Endothelial cell of umbilical vein (primary cell): ENCODE measurements at places on chromosomes 2 and 18. TPM values are rescaled to one million over a fixed set of nuclear protein-coding genes. Genes with fewer than 3 reads are reported as not detected.

The THADA gene
- 23.7 and 25.3 TPM in 2 replicates for total RNA-seq

DNA sequence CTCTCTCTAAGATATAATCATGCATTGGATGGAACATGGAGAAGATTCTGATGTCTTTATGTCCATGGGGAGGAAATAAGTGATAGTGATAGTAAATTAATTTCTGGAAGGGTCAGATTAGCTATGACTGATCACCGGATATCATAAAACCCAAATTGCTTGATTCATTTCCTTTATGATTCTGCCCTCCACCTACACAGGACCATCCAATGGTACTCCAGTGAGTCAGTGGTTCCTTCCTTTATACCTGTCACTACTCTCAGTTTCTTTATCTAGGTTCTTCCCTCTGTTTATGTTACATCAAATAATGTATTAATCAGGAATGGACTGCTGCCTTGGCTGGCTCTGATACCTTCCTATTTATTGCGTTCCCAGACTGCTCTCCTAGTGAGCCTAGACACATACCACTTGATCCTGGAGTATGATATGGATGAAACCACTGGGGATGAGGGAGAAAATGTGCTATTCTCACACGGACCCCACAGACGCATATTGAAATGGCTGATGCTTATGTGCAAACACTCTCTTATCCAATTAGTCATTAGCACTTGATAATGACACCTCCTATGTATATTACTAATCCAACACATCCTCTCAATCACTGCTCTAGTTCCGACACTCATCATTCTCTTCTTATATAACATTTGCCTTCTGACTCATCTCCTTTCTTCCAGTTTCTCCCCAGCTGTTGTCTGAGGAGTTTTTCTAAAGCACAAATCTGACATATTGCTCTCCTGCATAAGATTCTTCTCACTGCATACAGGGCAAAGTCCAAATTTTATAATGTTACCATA lies 315.6 kb downstream of the INSIG2 start:
- DNase-seq = no peak

GRCh38 chr18:62521593-62521992 lies 1.2 kb upstream of the ZCCHC2 start:
- DNase-seq = no peak

DNA sequence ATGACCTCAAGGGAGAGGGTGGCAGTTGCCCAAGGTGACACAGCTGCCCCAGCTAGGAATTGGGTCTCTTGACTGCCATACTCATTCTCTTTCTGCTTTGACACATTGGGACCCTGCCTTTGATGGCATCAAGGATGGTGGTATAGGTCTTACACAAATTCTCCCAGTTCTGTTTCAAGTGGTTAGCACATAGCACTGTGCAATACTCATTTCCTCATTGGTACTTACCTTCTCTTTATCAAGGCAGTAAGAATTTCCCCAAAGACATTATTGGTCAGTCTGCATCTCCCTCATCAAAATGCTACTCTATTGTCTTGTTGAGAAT lies 35.9 kb upstream of the CCDC93 start:
- peak; percentile 2 for DNase-seq

- DNase-seq = peak; percentile 72
Observed at GRCh38 chr2:226478109-226478809, 321.4 kb downstream of the IRS1 start.

- no peak for DNase-seq
Observed at GRCh38 chr2:191580581-191580980, 97.4 kb upstream of the NABP1 start.

DNA sequence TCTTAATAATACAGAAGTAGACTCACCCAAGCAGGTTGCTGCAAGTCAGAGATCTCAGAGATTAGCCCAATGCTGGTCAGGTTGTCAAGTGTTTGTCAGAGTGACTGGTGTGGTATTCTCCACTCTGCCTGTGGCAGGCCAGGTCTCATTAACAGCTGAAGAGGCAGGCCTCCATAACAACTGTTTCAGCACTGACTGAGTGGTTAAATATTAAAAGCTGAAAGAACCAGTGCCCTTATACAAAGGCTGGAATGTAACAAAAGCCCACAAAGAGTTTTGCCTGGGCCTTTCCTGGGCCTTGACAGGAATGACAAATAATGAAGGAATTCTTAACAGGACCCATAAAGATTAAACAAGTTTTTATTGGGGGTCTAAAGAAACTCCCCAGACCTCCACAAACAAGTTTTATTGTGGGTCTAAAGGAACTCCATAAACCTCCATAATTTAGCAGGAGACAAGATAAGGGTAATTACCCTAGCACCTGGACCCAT lies 26.8 kb downstream of the SULT1C2 start:
- DNase-seq = no peak

GRCh38 chr2:205934443-205934842 lies 151.5 kb downstream of the INO80D start:
- no peak for DNase-seq

- DNase-seq = no peak
Observed at GRCh38 chr2:23793476-23793875, 133.4 kb downstream of the ATAD2B start.

DNA sequence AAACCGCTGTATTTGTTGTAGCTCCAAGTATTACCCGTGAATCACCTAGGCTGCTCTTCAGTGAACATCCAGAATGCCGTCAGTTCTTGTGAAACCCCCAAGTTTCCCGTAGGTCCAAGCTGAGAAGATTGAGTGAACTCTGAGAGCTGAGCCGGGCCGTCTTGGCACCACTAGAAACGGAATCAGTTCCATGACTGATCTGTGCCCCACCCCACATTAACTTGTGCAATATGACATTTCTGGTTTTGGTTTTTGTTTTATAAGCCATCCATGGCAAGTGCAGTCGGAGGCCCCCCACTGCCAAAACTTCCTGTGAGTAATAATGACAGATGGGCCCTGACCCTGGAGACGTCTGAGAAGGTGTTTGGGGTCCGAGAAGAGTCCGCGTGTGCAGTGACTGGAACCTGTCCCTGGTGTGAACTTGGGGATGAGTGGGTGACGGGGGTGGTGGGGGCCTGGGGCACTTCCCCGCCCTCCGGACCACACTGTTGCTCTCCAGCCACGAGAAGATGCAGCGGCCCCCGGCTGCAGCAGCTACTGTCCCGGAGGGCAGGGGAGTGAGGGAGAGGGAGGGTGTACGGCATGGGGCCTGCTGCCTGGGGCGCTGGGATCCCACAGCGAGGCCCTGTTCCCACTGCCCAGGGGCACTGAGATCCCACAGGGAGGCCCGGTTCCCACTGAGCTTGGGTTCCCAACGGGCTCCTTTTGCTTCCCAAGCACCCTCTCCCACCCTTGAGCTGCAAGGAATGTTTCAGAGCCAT lies 26.5 kb downstream of the NFATC1 start:
- no peak for DNase-seq

- DNase-seq = no peak
Observed at GRCh38 chr2:168841445-168841844, 39.0 kb downstream of the NOSTRIN start.
